Psoas muscle (tissue), 8 donors: ENCODE measurements at places on chromosomes 1 and 21. TPM values are rescaled to one million over a fixed set of nuclear protein-coding genes. Genes with fewer than 3 reads are reported as not detected.

BTBD8 gene
- total RNA-seq: 4.3 TPM

DNA sequence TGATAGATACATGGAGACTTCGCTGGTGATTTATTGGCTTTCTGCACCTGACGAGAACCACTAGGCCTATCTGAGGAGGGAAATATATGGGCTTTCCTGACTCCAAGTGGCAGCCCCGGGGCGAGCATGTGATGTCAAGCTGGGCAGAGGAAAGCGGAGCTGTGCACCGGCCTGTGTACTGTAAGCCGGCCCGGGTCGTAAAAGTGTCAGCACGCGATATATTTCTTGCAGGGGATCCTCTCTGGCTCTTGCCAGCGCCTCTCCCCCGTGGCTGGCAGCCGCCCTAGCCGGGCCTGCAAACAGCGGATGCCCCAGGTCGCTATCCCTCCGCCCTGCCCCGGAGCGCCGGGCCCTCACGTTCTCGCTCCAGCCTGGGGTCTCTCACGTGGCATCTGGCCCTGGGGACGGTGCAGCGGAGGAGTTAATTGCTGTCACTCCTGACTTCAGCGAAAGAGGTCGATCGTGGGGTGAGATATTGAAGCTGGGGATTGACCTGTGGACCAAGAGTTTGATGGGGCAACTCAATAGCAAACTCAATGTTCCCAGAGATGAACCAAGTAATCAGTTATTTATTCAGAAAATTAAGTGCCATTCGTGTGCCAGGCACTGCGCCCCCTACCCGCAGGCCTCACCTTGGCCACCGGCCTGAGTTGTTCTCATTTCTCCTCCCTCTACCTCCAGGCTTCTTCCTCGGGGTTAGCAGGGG is 41.0 kb upstream of the HAO2 start:
- H3K27ac ChIP-seq: no peak overlapping the region
- peak; percentile 61 for DNase-seq
- peaks cover 3% of the 10 kb centered on the region for H3K4me1 ChIP-seq
- no peaks in the 10 kb centered on the region for H3K27me3 ChIP-seq
- peak overlapping the region; percentile 63 for H3K4me3 ChIP-seq

DNA sequence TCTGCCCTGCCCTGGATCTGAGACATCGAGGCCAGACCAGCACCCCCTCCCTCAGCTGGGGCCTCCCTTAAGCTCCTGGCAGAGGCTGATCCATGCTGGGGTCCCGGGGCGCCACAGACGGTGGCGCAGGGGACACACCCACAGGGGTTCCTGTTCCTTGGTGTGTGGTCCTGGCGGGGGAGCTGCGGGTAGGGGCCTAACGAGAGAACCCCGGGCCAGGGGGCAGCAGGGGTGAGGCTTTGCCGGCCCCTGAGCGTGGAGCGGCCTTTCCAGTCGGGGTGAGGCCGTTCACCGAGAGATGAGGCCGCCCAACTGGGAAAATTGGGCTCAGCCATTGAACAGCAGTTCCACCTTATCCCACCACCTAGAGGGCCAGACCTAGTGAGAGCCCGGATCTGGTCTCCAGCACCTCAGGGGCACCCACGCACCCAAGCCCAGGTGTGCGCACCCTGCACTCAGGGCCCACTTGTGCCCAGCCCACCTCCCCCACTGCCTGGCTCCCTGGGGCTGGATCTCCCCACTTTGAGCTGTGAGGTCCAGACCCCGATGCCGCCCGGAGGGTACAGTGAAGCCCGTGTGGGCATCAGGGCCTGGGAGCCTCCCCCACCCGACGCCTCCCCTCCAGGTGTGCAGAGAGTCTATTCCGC is 45.5 kb upstream of the CCDC27 start:
- no peak overlapping the region for H3K27ac ChIP-seq
- no peaks in the 10 kb centered on the region for H3K36me3 ChIP-seq
- H3K27me3 ChIP-seq: peaks cover 4% of the 10 kb centered on the region
- H3K4me3 ChIP-seq: no peak overlapping the region
- H3K4me1 ChIP-seq: no peaks in the 10 kb centered on the region
- DNase-seq: no peak

- no peaks in the 10 kb centered on the region for H3K27me3 ChIP-seq
- no peaks in the 10 kb centered on the region for H3K36me3 ChIP-seq
- DNase-seq: no peak
- peaks cover 17% of the 10 kb centered on the region for H3K4me1 ChIP-seq
- no peak overlapping the region for H3K4me3 ChIP-seq
- H3K27ac ChIP-seq: no peak overlapping the region
These were observed 5.3 kb downstream of the C1orf116 start for GRCh38 chr1:207027206-207027777.
